NCI-H1436 treated with DMSO at 0.1 percent for 48 hours (cell line): ENCODE measurements at places on chromosomes 1 and 21.

GRCh38 chr1:246779561-246780175 is 55.5 kb downstream of the SCCPDH start:
- DNase-seq: no peak

DNA sequence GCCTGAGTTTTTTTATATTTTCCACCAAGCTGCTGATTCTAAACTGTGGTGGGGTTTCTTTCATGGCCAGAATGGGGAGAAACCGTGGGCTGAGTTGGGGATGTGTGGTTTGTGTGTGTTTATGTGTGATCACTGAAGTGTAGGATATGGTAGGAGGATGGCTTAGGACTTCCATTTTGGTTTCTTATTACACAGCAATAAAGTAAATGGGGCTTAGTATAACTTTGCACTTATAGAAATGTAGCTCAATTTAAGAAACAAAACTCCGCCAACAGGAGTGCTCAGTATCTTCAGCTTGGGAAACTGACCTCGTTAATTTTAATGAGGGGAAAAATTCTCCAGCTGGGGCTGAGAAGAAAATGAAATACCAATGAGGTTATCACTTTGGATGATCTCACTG is 77.8 kb downstream of the PBX1 start:
- DNase-seq: no peak

GRCh38 chr1:87215592-87215991 is 113.1 kb upstream of the LMO4 start:
- DNase-seq: no peak

DNA sequence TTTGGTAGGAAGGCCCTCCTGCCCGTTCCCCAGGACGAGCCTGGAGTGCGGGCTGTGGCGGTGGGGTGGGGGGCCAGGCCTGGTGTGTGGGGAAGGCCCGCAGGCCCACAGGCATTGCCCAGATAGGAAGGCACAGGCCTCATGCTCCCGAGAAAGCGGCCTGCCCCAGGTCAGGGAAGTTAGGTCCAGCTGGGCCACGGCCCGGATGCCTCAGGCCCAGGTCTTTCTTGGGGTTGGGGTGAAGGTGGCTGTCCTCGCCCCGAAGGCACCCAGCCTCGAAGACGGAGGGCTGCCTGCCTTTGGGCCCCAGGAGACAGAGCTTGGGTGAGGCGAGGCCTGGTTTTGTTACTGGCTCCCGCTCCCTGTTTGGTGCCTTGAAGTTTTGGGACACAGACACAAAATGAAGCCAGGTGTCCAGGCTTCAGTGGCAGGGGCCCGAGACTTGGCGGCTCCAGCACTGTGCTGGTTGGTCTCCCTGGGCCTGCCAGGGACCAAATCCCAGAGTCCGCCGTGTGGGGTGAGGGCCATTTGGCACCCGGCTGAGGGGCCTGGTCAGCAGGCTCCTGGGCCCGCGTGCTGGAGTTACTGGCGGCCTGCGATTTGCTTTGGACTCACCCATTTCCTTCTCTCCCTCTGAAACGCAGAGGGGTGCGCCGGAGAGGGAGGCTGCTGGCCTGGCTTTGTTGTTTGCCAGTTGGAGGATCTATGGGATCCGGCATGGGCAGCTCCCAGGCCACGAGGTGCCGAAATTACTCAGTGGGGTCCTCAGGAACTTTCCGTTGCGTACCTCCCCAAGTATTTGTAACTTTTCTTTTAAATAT is 2.0 kb downstream of the SKI start:
- no peak for DNase-seq

DNA sequence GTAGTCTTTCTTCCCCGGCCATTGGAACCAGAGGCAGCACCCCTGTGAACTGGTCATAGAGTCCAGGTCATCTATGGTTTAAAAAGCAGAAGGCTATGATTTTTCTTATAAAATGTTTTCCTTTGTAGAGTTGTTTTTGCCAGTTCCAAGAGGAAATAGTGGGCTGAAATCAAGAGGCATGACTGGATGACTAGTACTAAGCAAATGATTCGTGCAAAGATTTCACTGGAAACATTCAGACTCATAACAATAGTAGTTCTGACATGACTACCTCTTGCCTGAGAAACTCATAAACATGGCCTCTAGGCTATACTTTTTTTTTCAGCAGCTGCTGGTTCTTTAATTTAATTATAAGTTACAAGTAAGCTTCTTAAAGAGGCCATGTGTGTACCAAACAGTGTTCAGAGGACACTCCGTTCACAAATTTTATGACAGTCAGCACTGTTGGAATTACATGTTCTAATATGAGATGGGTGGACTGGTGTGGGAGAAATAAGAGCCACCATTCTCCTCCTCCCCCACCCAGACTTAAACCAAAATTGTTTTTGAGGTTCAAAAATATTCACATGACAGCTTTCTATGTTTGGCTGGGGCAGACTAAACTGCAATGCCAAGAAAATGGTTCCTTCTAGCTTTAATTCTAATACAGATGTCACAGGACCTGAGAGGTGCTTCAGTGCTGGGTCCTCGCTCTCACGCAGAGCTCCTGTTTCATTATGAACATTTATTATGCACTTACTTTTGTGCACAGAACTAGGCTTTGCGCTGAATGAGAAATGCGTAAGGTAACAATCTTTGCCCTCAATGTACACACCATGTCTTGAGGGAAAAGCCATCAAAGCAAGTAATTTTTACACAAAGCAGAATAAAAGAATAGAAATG is 147.5 kb downstream of the ZC3H11B start:
- no peak for DNase-seq

GRCh38 chr1:74677926-74678325 is 4.3 kb upstream of the ERICH3 start:
- no peak for DNase-seq

DNA sequence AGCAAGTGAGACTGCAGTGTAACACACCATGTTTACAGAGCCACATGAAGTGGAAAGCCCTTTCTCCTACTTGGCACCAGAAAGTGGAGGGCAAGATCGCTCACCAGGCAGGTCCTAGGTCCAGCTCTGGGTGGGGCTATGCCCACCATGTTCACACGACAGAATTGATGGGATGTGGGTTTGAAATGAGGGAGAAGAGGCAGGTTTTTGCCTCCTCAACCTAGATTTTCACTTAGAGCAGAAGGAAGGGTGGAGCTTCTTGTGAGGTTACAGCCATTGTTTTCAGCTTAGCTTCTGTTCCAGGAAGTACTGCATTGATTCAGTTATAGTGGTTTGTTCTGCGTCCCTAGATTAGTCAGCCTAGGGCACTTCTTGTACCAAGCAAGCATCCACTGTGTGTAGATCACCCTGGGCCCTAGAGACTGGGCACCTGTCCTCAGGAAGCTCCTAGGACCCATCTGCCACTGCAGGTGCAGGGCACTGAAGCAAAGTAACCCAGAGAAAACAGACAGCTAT is 2.3 kb downstream of the CD53 start:
- no peak for DNase-seq

DNA sequence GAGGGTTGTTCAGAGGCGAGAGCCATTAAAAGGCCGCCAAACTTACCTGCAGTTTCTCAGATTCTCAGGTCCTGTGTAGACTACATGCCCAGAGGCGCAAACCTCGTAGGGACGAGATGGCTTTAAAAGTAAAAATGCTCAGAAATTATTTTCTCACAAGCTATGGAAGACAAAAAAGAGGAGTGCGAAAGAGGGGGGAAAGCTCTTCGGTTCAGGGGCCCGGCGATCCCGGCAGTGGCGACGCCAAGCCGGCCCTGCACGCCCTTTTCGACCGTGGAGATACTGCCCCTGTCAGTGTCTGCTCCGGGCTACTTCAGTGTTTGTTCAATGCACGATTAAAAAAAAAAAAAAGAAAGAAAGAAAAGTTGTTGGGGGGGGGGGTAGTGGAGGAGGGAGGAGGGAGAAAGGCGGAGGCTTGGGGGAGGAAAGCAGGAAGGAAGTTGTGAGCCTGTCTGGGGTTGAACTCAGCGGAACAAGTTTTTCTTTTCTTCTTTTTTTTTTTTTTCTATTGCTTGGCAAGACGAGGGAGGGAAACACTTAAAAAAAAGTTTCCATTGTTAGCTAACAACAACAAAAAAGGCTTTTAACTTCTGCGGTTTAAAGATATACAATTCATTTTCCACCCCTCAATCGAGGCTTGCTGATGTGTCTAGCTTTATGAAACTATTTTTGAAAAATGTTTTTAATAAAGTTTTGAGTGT is at the start of gene ITPKB:
Gene ITPKB, minus strand, starts transcription at position 288 of the 701 bp plus-strand sequence. CDS start 1,824 bp downstream, outside the sequence.
- no peak for DNase-seq
